IPS-NIHi11 (cell line): ENCODE measurements at places on chromosomes 1 and 21.

DNA sequence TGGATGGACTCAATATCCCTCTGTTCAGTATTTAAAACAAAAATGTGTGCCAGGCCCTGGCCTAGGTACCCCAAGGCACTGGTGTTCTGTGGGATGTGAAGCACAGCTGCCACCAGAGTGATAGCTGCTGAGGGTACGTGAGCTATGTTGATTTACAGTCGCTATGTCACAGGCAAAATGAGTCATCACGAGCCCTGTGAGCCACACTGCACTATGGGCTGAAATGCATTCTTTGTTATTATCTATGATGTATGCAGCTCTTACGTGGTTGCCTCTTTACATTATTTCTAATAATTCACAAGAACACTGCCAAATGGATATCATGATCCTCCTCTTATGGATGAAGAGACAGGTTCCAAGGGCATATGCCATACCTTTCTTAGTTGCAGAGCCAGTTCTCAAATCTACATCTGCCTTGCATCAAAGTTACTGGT is 2.1 kb downstream of the TEX38 start:
- DNase-seq: no peak

GRCh38 chr1:14323568-14324247 is 274.8 kb upstream of the KAZN start:
- DNase-seq: no peak

- DNase-seq: no peak
These were observed 1.5 kb downstream of the PARP1 start for GRCh38 chr1:226406401-226406881.

- no peak for DNase-seq
These were observed 45.2 kb upstream of the SSX2IP start for GRCh38 chr1:84735483-84735882.

GRCh38 chr1:8510041-8510823 is 192.3 kb downstream of the SLC45A1 start:
- DNase-seq: no peak

- no peak for DNase-seq
These were observed 20.9 kb upstream of the ATP5PO start for GRCh38 chr21:33936301-33937038.

DNA sequence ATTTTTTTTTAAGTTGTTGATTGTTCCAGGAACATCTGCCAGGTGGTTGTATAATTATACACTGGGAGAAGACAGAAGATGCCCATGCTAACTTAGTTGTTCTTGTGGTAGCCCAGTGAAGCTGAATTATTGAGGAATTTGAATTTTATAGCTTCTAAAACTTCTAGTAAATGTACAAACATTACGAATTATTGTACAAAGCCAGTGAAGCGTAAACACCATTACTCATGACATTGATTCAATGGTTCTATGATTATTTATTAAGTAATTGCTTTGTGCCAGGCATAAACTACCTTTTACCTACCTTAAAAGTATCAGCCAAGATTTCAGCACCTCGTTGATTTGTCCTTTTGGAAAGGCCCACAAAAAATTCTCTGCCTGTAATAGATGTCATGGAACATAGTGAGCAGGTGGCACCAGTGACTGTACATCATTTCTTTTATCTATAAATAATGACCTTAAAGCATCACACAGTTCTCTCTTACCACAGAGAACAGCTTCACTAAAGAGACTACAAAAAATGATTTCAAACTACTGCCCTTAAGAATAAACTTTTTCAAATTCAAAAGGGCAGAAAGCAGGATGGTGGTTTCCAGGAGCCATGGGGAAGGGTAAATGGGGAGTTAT is 74.9 kb upstream of the BCL10 start:
- DNase-seq: no peak

DNA sequence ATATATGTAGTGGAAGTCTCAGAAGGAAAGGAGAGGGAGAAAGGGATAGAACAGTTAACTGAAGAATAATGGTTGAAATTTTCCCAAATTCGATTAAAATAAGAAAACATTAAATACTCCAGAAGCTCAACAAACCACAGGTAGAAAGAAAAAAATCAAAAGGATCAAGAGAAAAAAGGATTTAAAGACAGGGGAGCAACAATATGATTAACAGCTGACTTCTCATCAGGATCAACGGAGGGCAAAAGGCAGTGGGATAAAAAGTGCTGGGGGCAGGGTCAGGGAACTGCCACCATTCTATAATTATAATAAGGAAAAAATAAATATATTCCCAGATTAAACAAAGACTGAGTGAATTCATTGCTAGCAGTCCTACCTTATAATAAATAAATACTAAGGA is 55.3 kb downstream of the CDKN2C start:
- no peak for DNase-seq

- no peak for DNase-seq
These were observed 52.2 kb downstream of the CAPZB start for GRCh38 chr1:19432943-19433718.

GRCh38 chr1:119861547-119861946 is 34.8 kb downstream of the ADAM30 start:
- DNase-seq: no peak
